ENCODE measurements at places on chromosomes 1 and 21.

GRCh38 chr21:42305707-42306147 lies 9.5 kb downstream of the TFF3 start:
- no peak for DNase-seq

DNA sequence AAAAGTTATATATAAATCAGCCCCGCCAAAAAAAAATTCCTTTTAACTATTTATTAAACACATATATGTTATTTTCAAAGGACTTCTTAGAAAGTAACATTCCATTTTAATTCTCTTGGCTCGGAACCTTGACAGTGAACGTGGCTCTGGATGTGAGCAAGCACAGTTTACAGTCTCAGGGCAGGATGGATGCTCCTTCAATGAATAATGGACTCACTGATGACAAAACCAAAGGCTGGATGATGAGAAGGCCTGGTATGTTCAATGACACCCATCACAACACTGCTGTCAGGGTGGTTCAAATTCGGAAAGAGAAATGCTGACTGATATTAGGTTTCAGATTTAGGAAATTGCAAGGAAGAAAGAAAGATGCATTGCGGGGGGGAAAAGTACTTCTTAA lies 148.8 kb downstream of the SIPA1L2 start:
- no peak for DNase-seq

DNA sequence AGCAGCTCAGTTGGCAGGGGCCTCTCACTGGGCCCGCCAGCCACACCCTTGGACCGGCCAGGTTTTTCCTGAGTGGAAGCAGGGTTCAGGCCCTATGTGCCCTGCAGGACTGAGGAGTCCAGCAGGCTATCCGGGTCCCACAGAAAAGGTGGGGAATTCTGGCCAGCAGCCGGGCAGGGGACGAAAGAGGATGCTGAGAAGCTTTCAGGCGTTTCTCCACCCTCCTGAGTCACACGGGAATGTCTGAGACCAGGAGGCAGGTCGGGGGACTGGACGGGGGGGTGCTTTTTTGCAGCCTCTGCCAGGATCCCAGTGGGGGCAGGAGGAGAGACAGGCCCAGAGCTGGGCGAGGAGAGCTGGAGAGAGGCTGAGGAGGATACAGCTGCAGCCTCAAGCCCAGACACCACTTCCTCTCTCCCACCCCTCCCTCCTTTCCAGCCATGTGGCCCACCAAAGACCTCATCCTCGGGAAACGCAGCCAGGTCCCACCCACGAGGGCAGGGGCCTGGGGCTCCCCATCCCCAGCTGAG lies 105.4 kb downstream of the SPSB1 start:
- no peak for DNase-seq

- DNase-seq, result no peak
Measured at GRCh38 chr21:27219068-27219467, 252.2 kb upstream of the ADAMTS5 start.

GRCh38 chr1:97505289-97505688 lies 415.5 kb downstream of the DPYD start:
- DNase-seq, result no peak

GRCh38 chr1:170707959-170708655 lies 44.2 kb downstream of the PRRX1 start:
- no peak for DNase-seq

GRCh38 chr1:23274134-23274505 lies 56.8 kb upstream of the HTR1D start:
- DNase-seq, result no peak

DNA sequence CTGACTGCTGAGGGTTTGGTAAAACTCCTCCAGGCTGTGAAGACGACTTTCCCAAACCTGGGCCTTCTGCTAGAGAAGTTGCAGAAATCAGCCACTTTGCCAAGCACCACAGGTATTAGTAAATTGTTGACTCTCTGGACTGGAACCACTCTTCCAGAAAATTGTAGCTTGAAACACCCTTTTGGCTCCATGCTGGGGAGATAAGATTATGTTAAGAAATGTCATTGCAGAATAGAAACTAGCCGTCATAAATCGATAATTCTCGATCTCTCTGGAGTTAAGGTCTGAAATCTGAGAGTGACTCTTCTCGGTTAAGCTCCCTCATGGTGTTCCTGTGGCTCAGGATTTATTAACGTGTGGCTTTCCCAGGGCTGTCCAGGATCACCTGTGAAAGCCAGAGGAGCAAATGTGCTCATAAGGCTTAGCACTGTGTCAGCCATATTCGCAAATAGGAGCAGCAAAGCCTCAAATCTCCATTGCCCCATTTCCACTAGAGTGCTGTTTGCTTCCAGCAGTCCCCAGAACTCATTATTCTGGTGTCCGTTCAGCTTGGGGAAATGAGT lies 54.6 kb downstream of the ZBTB40 start:
- no peak for DNase-seq

DNA sequence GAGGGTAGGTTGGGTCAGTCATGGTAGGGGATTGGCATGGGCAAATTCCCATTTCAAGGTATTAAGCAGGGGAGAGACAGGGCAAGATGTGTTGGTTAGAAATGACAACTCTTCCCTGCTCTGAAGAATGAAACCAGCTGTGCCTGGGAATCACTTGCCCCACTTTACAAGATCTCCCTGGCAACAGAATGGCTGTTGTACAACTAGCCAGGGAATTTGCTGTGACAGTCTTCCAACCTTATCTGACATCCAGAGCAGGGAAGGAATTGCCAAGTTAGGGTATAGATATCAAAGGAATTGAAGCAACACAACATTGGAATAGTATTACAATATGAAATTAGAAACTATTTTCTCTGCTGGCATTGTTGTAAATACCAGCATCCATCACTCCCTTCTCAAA lies 154.7 kb downstream of the CACNA1E start:
- DNase-seq, result no peak

GRCh38 chr1:235866913-235867845 lies 473 bp upstream of the LYST start:
- peak; percentile 93 for DNase-seq

DNA sequence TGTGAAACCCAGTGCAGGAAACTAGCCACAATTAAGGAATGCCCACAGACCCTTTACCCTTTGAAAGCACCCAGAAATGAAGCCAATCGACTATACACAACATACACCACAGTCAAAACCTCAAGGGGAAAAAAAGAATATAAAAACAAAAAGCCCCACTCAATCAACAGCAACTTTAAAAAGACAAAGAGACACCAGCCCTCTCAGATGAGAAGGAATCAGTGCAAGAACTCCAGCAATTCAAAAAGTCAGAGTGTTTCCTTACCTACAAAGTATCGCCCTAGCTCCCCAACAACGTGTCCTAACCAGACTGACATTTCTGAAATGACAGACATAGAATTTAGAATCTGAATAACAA lies 147.7 kb downstream of the CHD1L start:
- DNase-seq, result no peak
